ENCODE measurements at places on chromosomes 3 and 15.

DNA sequence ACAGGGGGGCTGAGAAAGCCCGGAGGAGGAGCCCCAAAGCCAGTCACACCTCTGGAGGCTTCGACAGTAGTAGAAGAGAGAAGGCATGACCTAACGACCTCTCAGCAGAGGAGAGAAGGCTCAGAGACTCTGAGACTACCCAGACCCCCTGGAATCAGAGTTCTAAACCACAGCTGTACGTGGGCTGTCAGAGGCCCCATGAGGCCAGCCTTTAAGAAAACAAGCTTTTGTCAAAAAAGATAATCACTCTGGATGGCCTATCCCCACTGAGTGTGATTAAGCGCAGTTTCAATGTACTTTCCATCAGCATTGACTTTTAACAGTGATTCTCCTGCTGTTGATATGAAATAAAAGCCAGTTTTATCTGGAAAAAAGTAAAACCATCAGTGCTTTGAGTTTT is 330.3 kb downstream of the CLSTN2 start:
- DNase-seq, result no peak

- peak; percentile 60 for DNase-seq
Observed at GRCh38 chr3:151316267-151316991, at the start of gene GPR87. TSS of gene GPR87 (minus strand) at chr3:151316820. CDS start at chr3:151300100, 16,720 bp downstream.

- DNase-seq, result no peak
Observed at GRCh38 chr15:80404057-80404760, at the start of gene ARNT2. TSS of gene ARNT2 (plus strand) at chr15:80404382. CDS start at chr15:80404516, 134 bp downstream.

GRCh38 chr3:27471923-27472550 is 12.1 kb downstream of the SLC4A7 start:
- DNase-seq, result no peak
